ENCODE measurements at places on chromosomes 2 and 18. TPM values are rescaled to one million over a fixed set of nuclear protein-coding genes. Genes with fewer than 3 reads are reported as not detected.
A peak's percentile ranks its signal among the peaks of the same experiment; 100 is the strongest.

Gene DSC3
- total RNA-seq = not detected

DNA sequence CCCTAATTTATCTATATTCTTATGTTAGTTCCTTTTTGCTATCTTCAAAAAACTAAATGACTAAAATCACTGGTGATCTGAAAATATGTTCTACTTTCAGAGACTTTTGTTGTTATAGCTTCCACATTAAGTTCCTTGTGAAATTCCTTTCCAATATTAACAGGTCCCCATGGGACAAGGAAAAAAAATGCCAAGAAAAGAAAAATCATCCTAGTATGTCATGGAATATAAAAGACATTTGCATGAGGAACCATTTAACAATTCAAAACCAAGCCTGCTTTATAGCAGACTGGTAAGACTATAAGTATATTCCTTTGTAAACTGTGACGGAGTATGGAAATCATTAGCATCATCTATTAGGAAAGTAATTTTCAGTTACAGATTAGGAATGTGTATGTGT, 48.1 kb downstream of the COBLL1 start:
- H3K4me3 ChIP-seq = no peak overlapping the region
- H3K36me3 ChIP-seq = peaks cover 8% of the 10 kb centered on the region
- no peak overlapping the region for H3K27ac ChIP-seq
- H3K4me1 ChIP-seq = peaks cover 43% of the 10 kb centered on the region
- no peaks in the 10 kb centered on the region for H3K27me3 ChIP-seq
- no peak for DNase-seq

DNA sequence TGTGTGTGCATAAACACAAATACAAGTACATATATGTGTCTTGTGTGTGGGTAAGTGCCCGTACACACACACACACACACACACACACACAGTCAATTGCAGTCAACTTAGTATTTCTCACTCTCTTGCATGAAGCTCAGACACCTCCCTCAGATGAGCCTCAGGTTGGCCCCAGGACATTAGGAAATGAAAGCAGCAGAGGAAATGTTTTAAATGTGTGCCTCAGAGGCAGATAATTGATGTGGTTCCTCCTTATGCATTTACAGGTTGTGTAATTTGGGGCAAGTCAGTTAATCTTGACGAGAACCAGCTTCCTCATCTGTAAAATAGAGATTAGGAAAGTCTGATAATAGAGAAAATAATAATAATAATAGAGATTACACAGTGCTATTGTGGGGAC, 814.0 kb upstream of the ID2 start:
- H3K4me1 ChIP-seq = peaks cover 8% of the 10 kb centered on the region
- peaks cover 5% of the 10 kb centered on the region for H3K27me3 ChIP-seq
- no peak overlapping the region for H3K27ac ChIP-seq
- no peak overlapping the region for H3K4me3 ChIP-seq
- no peaks in the 10 kb centered on the region for H3K36me3 ChIP-seq
- no peak for DNase-seq

DNA sequence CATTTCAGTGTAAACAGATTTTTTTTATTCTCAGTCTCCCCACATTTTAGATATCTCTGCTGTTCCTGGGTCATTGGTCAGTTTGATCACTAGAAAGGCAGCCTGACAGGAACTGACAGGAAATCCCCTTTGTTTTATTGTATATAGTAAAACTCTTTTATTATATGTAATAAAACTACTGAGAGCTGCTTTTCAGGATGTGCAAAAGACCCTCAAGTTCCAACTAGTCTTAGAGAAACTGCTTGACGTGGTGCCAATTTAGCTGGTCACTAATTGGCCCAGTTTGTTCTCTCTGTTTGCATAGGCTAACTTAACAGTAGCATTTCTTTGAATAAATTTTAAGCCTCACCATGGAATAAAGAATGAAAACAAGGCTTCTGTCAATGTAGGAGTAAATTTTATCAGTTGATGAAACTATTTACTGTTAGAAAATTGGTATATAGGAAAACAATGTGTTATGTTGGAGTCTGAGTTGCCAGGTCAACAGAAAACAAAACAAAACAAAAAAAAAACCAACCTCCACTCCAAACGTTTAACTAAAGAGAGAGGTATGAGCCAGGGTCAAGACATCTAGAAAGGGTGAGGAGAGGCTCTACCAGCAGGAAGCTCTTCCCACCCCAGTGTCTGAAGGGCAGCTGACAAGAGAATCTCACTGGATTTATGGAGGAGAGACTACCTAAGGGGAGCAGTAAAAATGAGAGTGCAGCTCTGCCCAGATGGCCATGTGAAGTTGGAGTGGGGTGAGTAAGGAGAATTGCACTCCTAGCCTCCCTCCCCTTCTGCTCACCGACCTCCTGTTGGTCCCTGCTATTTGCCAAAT, 184.6 kb downstream of the ST6GAL2 start:
- H3K27me3 ChIP-seq = peaks cover 2% of the 10 kb centered on the region
- H3K4me3 ChIP-seq = no peak overlapping the region

- H3K4me3 ChIP-seq = peak overlapping the region; percentile 29
- H3K27me3 ChIP-seq = peaks cover 7% of the 10 kb centered on the region
- peaks cover 26% of the 10 kb centered on the region for H3K36me3 ChIP-seq
- peak overlapping the region; percentile 96 for H3K27ac ChIP-seq
- peak; percentile 80 for DNase-seq
- H3K4me1 ChIP-seq = peaks cover 35% of the 10 kb centered on the region
These were observed 166.6 kb downstream of the TNS1 start for GRCh38 chr2:217835931-217836891.

- H3K36me3 ChIP-seq = peaks cover 9% of the 10 kb centered on the region
- no peak for DNase-seq
- no peak overlapping the region for H3K27ac ChIP-seq
- no peak overlapping the region for H3K4me3 ChIP-seq
- peaks cover 8% of the 10 kb centered on the region for H3K27me3 ChIP-seq
These were observed 3.7 kb upstream of the ZNF638 start for GRCh38 chr2:71327916-71328315.

Gene UGT1A9
- total RNA-seq = not detected

DNA sequence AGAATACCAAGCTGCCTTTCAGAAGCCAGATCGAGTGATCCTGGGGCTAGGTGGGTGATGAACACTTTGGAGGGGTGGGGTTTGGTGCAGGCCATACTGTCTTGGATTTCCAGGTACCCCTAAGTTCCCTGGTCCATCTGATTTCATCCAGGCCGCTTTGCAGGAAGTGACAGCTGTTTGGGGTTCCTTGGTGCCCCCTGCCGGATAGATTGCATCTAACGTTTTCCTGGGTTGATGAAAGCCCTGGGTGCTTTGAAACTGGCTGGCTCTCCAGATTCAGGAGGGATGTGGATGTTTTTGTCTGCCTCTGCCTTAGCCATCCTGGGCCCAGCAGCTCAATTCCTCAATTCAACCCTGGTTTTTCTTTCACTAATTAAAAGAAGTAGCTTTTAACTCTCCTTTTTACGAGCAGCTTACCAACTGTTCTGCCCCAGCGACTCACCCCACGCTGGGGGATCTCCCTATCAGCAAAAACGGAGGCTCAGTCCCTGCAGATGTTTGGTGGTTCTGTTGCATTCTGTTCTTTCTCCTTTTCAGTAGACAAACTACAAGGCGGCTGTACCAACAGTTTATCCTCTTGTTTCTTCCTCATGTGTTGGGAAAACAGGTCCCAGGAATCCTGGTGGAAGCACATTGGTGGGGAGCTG, 37.1 kb downstream of the ARHGEF4 start:
- no peaks in the 10 kb centered on the region for H3K4me1 ChIP-seq
- H3K27me3 ChIP-seq = peaks cover 13% of the 10 kb centered on the region
- H3K36me3 ChIP-seq = no peaks in the 10 kb centered on the region
- peak; percentile 51 for DNase-seq
- no peak overlapping the region for H3K4me3 ChIP-seq

Measured in HFFc6 (cell line).